WERI-Rb-1 (cell line): ENCODE measurements at places on chromosomes 12 and 14.

GRCh38 chr14:34211732-34212131 lies 250.3 kb downstream of the SPTSSA start:
- DNase-seq = peak; percentile 39

GRCh38 chr14:70893858-70894291 lies 13.4 kb upstream of the PCNX1 start:
- no peak for DNase-seq

DNA sequence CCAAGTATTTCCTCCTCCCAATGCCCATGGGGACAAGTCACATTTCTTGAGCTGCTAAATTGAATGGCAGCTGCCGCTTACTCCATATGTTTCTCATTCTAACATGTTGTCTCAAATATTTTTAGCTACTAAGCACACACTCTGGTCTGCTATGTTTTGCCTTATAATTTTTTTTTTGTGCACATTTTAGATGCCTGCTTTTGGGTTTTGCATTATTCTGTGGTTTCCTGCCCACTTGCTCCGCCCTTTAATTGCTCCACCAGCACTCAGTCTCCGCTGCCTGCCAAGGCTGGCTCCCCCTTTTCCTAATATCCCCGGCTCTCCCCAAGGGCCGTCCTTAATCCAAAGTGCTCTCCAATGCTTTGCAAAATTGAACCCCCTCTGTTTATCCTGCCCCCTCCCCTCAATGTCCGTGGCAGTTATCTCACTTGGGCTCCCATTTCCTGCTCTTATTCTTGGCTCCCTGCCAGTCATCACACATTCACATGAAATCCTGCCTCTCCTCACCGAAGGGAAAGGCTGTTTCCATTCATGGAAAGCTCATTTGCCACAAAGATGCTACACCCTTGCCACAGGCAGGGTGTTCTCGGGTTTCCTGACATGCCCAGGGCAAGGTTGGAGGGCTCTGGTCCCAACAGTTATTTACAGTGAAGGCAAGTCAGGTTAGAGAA lies 79.4 kb downstream of the C12orf75 start:
- no peak for DNase-seq

- DNase-seq = no peak
These were observed 16.6 kb upstream of the JDP2 start for GRCh38 chr14:75411214-75411540.

DNA sequence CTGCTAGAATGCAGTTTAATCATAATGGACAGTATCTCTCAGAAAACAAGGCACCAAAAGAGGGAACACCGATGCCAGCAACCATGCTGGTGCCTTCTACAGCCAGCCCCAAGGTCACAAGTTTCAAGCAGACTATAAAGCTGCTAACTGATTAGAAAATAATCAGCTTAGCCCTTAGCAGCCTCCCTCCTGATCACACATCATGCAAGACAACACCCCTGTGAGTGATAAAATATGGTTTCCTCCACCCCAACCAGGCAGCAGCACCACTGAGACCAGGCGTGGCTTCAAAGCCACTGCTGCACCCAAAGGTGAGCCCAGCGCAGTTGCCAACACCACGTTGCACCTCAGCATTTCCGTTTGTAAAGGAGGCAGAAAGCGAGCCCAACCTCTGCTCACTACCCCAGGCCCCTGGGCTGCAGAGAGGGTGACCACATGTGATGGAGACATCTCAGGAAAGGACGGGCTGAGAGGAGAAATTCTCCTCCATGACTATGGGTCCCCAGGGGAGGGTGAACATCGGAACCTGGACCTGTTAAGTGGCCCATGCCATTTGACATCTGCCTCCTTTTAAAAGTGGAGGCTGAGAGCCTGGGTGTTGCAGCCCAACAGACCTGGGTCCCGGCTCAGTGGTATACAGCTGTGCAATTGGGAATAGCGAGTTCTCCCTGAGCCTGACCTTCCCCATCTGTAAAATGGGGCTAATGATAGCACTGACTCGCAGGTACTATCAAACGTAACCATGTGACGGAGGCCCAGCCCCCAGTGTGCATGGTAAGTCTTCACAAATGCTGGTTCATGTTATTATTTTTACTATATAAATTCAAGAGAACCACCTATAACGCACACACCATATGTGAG lies 11.5 kb downstream of the ZFP36L1 start:
- DNase-seq = peak; percentile 82

DNA sequence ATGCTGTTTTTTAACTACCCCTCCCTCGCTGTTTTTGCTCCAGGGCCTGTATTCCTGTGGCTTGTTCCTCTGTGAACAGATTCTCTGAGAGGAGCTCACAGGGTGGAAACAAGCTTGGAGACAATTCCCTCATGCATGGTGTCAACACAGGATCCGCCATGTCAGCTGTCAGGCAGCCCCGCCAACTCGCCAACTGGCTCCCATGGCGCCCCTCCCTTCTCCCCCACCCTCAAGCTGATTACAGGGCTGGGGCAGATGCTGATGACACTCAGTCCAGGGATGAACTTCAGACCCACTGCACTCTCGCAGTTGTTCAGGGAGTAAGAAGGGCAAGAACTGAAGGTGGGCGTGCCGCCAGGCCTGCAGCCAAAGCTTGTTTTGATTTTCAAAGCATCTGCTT lies 229.9 kb downstream of the NTF3 start:
- peak; percentile 73 for DNase-seq

DNA sequence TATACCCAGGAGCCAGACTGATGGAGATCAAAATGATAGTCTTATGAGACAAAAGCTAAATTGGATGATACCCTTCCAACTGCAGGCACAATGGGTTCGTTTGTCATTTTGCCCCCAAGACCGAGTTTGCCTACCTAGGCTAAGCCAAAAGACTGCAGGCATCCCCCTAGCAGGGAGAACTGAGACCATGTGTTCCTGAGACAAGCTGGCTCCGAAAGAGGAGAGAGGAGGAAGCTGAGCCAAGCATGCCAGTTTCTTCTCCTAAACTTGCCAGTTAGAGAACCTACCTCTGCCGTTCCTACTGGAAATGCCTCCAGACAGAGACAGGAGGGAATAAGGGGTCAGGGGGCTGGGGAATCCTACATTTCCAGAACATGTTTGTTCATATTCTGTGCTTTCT lies 8.3 kb upstream of the ELK3 start:
- DNase-seq = no peak

DNA sequence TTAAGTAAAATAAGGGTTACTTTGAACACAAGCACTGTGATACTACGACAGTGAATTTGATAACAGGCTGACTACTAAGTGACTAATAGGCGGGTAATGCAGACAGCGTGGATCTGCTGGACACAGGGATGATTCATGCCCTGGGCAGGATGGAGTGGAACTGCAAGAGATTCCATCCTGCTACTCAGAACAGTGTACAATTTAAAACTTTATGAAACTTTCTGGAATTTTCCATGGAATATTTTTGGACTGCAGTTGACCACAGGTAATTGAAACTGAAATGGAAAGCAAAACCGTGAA lies 46.0 kb downstream of the YEATS4 start:
- no peak for DNase-seq

DNA sequence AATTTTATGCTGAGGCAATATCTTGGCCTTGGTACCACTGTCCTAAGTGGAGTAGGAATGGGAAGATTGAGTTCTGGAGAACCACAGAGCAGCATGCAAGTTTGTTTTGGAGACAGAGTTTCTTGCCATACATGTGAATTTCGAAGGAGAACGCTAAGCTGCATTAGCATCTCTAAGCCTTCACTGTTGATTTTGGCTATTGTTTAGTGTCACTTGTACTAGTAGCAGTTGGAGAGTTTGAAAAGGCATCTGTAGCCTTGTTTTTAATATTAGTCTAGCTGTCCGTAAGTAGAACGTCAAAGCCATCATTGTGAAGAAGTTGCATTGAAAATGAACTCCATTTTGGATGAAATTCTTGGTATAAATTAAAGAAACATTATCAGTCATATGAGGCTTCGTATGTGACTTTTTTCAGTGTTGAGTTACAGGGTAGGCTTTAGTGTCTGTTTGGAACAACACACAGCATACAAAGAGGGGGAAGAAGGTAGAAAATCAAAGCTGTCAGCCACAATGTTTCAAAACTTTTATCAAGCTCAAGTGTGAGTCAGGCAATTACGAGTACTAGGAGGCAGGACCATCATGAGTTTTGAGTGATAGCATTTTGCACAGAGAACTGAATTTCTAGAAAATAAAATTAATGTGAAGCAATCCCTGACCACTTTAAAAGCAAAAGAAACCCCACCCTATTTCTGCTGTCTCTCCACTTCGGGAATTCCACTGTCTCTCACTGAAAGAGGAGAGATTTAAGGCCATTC lies 70.2 kb upstream of the NAV3 start:
- no peak for DNase-seq

- DNase-seq = no peak
These were observed 4.4 kb downstream of the CHST11 start for GRCh38 chr12:104460973-104461698.

GRCh38 chr12:4449851-4450221 lies 4.2 kb upstream of the FGF6 start:
- no peak for DNase-seq

DNA sequence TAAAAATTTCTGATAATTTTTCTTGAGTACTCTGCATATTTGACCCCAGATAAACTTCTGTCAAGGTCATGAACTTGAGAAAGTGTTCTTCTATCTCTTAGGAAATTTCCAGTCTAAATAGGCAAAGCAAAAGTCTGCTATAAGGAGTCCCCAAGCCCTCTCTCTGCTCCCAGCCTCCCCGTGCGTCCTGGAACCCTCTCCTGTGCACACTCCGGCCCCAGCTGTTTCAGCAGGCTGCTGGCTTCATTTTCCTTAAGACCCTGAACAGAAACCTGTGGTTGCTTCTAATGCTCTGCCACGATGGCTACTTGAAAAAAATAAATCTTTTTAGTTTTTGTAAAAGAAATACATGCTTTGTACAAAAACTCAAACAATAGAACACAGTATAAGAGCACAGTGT lies 14.7 kb downstream of the KRT2 start:
- DNase-seq = no peak

GRCh38 chr14:99159341-99160340 lies 112.4 kb downstream of the BCL11B start:
- DNase-seq = no peak

GRCh38 chr14:49526101-49526500 lies 60.1 kb downstream of the RPS29 start:
- no peak for DNase-seq

- DNase-seq = no peak
These were observed 423.3 kb upstream of the GARIN6 start for GRCh38 chr12:99224237-99224636.

DNA sequence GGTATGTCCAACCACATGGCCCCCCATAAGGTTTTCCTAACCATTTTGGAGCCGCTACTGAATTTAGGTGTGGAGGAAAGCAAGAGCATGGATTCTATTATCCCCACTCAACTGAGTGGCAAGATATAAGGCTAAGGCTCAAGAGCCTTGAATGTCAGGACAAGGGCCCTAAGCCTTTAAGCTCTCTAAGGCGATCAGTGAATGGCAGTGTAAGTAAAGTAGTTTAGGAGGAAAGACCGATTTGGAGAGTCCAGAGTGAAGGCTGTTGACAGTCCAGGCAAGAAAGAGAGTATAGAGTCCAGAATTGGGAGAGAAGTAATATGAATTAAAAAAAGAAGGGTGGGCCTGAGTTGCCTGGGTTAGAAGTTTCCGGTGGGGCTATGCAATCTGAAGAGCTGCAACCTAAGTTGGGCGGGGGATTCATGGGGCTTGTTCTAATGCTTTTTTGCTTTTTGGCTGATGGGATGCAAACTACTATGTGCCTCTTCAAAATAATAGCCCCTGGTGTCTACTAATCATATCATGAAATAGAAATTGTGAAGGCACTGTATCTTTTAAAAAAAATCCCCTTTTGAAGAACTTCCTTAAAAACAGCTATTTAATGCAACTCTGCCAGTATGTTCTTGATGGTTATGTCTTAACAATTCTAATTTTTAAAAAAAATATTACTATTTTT lies at the start of gene SPIC:
SPIC (plus strand) TSS at position 626 of the 676 bp plus-strand sequence. CDS start 1,569 bp downstream, outside the sequence.
- DNase-seq = peak; percentile 56

DNA sequence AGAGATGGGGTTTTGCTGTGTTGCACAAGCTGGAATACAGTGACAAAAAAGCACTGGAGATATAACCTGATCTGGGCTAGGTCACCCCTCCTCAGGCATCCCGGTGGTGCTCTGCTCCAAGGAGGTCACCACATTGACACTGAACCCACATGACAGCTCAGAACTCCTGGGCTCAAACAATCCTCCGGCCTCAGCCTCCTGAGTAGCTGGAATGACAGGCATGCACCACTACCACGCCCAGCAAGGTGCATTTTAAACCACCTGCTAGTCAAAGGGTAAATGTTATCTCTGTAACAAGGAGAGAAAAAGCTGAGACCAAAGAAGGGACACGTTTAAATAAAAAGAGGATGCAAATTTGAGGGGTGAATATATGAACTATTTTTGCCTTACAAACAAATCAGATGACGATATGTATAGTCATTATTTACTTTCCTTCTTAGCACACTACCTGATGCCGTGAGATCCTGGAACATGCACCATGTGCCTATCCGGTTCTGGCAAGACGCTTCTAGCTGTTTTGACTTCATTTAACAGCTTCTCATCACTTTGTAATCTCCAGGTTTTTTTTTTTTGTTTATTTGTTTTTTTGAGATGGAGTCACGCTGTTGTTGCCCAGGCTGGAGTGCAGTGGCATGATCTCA lies 135.1 kb downstream of the PPM1H start:
- no peak for DNase-seq

DNA sequence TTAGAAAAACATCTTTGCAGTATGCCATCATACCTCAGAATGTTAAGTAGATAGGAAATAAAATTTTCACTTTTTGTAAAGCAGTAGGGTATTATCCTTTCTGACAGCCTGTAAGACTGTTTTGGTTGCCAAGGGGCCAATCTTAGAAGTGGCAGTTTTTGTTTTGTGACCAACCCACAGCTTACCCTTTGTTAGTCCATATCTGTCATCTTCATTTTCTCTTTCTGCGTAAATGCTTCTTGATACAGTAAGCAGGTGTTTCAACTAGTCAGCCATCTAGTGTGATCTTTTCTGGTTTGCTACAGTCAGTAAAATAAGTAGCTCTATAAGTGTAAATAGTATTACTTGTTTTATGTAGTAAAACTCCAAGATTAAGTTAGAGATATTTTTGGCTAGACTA lies 8.8 kb downstream of the PPM1A start:
- DNase-seq = no peak

- DNase-seq = no peak
These were observed 27.5 kb downstream of the ADGRD1 start for GRCh38 chr12:130981074-130981742.

DNA sequence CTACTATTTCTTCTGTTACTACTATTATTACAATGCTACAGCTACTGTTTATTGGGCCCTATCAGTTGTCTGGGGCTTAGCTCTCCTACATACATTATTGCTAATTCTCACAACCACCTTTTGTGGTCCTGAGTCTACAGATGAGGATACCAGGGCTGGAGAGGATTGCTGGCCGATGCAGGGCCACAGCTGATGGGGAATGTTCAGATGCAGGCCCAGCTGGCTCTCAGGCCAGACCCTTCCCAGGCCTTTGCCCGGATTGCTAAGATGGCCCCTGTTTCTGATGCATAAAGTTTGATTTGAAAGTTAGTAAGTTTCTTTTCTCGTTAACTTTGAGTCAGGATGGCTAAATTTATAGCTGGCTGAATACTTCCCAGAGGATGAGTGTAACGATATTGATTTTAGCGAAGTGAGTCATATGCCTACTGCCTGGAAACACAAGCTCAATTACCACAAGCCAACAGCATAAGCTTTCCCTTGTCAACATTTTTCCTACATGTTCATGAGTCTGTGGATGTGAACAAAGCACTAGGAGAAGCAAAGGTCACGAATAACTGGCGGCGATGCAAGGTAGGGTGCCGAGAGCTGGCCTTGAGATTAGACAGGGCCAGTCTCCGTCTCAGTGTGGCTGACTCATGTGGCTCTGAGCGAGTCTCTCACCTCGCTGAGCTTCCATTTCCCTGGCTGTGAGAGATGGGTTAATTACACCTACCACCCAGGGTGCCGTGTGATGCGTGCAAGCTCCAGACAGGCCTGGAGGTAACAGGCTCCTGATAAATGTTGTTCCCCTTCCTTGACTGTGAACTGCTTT lies 111.0 kb downstream of the BEGAIN start:
- no peak for DNase-seq
